ENCODE measurements at places on chromosomes 5 and 9.

DNA sequence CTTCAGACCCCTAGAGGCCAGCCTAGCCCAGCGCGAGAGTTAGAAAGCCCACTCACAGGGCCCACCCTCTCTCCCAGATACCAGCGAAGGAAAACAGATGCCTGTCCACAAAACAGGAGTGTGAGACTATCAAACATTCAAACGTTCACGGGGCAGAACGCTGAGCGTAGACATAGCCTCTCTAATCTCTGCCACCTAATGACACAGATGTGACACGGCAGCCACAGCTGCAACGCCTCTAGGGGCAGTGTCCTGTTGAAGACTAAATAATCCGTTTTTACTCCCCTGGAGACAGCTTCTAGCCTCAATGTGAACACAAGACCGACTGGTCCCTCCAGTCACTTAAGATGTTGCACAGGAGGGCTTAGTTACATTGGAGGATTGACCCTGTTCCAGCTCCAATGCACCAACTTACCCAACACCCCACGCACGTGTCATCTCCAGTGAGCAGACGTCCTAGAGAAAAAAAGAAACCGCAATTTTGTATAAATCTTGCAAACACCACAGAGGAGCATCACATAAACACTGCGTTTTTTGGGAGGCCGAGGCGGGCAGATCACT, 14.3 kb downstream of the DIPK1B start:
- no peak for DNase-seq

DNA sequence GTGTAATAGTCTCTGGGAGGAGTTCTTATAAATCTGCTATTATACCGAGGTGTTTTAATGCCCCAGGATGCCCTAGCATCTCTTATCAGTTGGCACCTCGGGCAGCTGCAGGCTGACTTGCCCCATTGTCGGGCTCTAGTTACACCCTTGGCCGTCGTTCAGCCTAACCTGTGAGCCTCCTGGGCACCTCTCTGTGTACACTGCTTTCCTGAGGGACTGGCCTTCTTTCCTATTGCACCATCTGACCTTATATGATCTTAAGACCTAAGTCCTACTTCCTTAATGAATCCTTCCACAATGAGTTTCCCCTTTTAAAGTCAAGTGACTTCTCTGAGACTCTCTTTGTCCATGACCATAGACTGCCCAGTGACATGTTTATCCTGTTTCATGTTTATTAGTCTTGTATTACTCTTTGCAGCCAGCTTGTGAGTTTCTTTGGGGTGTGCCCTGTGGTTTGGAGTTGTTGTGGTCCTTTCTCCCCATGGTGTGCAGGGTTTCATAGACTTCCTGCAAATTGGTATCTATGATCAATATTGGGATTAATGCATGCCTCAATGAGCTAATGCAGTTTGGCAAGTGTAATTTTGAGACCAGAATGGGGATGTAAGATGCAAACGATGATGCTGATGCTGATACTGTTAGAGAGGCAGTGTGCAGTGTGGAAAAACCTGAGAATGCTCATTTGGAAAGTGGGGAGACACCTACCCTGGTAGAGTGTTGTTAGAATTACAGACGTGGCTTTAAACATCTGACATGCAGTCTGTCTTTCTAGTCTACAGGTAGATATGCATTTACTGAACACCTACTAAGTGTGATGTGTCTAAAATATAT, 4.9 kb downstream of the DAPK1 start:
- peak; percentile 69 for DNase-seq

GRCh38 chr9:24939109-24939850, 393.6 kb upstream of the IZUMO3 start:
- no peak for DNase-seq

- DNase-seq = no peak
Observed at GRCh38 chr5:152269533-152269932, 135.5 kb downstream of the NMUR2 start.

DNA sequence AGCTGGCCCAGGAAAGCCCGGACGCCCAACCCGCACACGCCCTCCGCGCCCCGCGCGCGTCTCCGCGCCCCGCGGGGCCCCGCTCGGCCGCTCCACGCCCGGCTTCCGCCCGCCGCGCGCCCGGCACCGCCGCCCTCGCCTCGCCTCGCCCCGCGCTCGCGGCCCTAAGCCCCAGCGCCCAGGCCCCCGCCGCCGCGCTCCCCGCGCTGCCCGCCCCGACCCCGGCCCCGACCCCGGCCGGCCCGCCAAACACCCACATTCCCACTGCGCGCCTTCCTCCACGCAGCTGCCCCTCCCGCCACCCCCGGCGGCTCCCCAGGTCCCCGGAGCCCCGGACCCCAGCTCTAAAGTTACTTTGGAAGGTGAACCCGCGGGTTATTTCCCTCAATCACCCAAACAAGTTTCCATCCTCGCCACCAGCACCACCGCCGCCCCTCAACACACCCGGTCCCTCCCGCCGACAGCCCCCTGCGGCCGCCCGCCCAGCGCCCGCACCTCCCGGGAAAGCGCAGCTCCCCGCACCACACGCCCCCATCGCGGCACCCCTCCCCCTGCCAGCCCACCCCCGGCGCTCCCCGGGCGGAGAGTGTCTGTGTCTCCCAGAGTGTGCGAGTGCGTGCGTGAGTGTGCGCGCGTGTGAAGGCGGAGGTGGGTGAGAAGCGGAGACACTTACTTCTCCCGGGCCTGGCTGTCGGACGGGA, 439 bp downstream of the SSBP2 start:
- DNase-seq = no peak

DNA sequence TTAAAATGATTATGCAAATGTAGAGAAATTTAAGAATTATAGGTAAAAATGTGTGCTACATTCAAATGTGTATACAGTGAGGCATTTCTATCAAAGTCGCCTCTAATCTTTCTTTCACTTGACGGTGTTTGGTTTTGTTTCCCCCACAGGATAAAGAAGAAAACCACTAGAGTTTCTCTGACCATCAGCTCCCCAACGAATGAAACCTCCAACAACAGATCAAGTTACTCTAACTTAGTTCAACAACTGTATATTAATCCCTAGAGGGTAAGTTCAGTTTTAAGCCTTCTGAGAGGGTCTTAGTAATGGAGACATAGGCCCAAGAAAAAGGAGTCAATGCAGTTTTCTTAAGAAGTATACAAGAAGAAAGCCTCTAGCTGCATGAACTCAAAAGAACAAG, 11.5 kb upstream of the MYOT start:
- DNase-seq = no peak

- no peak for DNase-seq
Observed at GRCh38 chr9:134057751-134058701, 9.8 kb downstream of the BRD3 start.

DNA sequence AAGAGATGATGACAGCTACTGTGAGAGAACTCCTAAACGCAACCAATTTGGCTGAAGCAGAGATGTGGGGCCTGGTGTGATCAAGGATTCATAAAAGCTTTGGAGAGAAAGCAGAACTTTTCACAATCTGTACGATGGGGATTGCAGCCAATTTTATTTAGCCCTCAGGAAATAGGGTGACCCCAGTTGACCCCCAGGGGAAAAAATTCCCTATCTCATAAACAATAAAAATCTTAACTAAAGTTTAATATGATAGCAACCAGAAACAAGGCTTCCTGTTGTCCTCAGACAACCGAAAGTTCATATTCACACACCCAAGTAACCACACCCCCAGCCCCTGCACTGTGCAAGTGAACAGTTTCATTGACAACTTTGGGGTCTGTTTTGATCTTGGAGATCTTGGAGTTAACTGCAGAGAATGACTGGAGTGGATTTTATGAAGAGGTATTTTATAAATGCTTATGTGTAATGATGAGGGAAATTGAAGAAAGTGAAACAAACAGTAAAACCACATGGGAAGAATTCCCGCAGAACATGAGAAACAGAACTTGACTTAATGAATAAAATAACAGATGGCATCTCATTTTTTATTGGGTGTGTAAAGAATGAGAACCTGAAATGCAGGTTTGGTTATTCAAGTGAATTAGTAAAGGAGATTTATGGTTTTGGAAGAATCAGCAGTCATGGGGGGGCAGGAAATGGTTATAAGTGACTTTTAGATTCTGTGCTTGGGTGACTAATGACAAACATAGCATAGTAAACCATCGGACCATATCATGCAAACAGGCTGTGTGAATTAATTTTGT, 94.5 kb downstream of the PDE4D start:
- DNase-seq = no peak

- DNase-seq = no peak
Observed at GRCh38 chr5:52283221-52283620, 504.5 kb upstream of the ITGA1 start.

DNA sequence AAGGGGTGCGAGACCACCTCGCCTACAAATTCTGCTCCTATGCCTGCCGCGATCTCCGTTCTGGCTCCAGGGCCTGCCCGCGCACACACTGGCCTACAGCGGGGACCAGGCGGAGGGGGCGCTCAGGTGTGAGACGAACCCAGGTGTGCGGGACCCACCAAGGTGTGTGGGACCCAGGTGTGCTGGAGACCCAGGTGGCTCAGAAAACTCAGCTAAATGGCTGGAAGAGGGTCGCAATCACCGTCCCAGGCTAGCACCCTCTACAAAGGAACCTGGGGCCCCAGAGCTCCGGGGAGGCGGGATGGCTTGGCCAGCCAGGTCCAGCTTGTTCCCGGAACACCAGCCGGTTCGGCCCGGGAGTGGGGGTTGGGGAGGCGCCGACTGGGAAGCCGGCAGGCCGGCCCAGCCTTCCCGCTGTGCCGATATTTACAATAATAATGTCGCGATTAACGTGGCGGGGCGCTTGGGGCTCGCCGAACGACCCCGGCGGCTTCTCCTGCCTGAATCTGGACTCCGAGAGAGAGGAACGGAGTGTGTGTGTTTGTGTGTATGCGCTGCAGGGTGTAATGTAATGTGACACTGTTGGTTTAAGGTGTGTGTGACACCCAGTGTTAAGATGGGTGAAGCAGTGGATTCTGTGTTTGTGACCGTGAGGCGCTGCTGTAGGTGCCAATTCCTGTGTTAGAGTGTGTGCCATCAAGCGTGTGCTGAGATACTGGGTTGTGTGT, 1.4 kb downstream of the PCDH1 start:
- DNase-seq = no peak

GRCh38 chr5:143738417-143739401, 73.3 kb upstream of the HMHB1 start:
- no peak for DNase-seq

GRCh38 chr5:175813943-175814630, 57.3 kb upstream of the CPLX2 start:
- DNase-seq = no peak

DNA sequence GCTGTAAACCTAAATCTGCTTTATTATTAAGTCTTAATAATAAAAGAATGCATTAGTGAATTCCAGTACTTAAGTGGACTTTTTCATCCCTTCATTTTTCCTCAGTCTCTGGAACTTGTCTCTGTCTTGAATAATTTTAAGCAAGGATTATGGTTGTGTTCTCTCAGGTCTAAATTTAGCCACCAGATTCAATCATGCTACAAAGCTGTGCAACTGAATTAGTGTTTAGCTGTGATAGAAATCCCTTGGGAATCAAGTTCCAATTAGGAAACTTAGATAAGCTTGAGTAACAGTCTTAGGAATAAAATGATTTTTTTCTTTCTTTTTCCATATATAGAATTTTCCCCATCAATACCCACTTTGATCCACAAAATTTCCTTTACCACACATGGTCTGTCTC, 104.3 kb downstream of the PLPPR1 start:
- DNase-seq = no peak

- DNase-seq = no peak
Observed at GRCh38 chr5:143433670-143434069, 30.2 kb upstream of the NR3C1 start.

DNA sequence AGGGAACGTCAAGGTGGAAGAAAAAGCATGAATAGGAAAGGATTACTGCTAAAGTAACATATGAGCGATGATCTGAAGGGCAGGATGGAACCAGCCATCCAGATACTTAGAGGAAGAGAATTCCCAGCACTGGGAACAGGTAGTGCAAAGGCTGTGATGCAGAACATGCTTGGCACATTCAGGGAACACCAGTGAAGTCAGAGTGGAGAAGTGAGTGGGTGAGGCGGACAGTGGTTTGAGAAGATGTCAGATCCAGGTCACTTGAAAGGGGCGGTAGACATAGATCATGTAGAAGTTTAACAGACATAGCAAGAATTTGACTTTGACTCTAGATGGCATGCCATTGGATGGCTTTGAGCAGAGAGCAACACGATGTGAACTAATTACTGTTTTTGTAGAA, 374.2 kb downstream of the PDE4D start:
- no peak for DNase-seq

DNA sequence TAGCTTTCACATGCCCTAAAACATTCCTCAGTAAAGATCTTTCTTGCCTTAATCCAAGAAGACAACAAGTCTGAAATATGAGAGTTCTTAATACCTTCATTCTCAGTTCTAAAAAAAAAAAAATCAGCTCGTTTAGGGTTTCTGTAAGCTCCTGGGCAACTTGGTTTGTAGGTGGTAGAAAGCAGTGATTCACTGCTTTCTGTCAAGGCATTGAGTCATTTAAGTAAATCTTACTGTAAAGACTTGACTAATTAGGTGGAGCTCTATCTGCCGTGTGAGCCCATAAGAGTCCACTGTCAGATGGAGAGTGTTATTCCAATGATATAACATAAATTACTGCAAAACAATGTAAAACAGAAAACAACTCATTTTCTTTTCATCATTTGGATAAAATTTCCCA, 56.1 kb upstream of the MAST4 start:
- DNase-seq = no peak

- peak; percentile 65 for DNase-seq
Observed at GRCh38 chr5:178234750-178235587, 2.4 kb upstream of the PHYKPL start.

DNA sequence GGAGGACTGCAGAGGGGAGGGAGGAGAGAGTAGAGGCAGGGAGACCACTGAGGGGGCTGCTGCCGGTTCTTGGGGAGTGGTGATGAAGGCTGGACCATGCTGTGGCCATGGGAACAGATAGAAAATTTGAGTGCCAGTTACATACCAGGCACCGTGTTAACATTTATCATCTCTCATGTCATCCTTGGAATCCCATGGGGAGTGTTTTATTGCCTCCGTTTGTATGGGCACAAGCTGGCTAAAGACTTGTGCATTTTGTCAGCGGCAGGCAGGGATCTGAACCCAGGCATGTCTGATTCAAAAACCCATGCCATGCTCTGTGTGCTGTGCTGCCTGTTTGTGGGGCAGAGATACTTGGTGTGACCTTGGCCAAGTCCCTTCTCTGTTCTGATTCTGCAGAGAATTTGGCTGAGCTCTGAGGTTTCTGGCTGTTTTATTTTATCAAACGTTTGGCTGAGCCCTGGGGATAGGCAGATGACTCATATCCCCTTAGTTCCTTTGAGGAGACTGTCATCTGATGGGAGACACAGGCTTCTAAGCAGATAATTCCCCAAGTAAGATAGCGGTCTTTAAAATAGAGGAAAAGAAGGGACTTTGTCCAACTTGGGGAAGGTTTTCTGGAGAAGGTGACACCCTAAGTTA, 22.2 kb downstream of the COL27A1 start:
- DNase-seq = no peak

All from pons (tissue), 1 donor.